ENCODE measurements at places on chromosomes 12 and 14.

DNA sequence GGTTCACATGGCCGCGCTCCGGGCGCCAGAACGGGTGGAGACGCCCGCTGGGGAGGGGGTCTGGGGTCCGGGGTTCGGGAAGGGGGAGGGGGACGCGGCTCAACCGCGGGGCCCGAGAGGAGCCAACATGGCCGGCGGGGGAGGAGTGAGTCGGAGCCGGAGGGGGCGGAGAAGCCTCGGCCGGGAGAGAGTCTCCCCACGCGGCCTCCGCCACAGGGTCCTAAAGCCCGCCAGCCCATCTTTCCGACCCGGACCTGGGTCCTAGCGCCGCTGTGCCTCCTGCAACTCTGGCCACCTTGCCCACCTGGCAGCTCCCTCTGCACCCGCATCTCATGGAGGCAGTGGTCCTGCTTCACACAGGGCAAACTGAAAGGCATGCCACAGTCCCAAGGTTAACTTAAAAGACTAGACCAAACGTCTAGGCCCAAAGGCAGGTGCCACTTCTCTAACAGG is at the start of gene BAZ2A:
TSS of gene BAZ2A (minus strand) at position 147 of the 453 bp plus-strand sequence. CDS start 12,796 bp downstream, outside the sequence.
- peak; percentile 95 for DNase-seq

DNA sequence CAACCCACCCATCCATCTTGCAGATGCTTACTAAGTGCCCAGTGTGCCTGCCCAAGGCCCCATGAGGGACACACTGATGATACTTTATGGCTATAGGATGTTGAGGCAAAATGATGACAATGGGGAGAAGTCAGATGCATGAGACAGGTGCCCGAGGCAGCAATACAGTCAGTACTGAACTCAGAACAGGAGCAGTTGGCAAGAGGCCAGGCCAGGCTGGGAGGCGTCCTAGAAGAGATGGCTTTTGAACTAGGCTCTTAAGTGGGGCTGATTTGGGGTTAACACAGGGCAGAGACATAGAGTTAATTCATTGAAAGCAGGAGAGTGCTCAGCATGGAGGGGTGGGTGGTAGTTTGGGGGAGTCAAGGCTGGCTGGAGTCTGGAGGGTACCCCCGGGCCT is 15.6 kb downstream of the PLBD2 start:
- DNase-seq: no peak

DNA sequence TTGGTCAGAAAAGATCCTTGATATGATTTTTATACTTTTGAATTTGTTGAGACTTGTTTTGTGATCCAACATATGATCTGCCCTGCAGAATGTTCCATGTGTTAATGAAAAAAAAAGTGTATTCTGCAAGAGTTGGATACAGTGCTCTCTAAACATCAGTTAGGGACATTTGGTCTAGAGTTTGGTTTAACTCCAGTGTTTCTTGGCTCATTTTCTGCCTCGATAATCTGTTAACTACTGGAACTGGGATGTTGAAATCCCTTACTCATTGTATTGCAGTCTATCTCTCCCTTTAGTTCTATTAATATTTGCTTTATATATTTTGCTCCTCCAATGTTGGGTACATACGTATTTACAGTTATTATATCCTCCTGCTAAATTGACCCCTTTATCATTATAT is 18.3 kb upstream of the TXNRD1 start:
- DNase-seq: no peak

DNA sequence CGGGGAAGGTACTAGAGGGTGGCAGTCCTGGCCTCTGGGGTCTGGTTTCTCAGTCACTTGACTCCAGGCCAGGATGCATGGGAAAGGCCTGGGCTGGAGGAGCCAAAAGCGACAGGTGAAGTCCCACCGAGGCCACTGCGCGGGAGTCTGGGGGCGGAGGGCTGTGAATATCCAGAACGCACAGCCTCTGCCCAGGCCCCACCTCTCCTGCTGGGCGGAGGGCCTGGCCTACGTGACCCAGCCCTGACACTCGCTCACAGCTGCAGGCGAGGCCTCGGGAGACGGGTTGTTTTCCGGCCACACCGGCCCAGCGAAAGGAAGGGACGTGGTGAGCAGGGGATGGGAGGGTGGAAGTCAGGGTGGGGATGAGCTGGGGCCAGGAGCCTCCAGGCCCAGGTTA is 91.2 kb downstream of the RFLNA start:
- DNase-seq: no peak

DNA sequence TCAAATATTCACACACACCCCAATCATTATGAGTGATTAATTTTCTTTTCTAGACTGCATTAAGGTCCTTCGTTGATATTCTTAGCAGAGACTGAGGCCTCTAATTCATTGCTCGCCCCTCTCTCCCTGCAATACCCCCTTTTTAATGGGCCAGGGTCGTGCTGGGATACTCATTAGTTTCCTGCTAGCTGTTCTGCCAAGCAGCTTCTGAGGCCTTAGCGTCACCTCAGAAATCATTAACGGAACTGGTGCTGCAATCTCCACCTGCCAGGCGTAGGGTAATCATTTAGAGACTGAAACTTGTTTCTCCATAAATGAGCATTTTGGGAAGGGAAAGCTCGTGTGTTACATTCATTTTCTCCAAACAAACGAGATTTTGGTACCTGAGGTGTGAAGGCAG is 1054.7 kb downstream of the GALC start:
- DNase-seq: no peak

DNA sequence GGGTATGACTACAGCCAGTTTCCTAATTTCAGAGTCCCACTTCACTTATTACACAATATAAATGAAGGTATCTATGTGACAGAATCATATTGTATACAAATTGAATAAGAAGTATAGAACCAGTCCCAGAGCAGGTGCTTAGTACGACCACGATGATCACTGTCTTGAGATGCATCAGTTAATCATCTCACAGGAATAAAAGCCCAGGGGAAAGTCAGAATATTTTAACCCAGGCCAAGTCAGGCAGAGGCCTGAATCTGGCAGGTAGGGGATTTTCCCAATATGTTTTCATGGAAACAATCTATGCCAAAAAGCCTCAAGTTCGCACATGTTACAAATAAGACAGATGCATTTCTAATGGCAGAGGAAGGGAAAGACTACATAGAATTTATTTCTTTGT is 758.4 kb downstream of the BCL11B start:
- no peak for DNase-seq

- no peak for DNase-seq
Measured at GRCh38 chr12:85765453-85765869, 70.7 kb downstream of the RASSF9 start.

- DNase-seq: no peak
Measured at GRCh38 chr14:24435998-24436354, 6.2 kb downstream of the KHNYN start.

DNA sequence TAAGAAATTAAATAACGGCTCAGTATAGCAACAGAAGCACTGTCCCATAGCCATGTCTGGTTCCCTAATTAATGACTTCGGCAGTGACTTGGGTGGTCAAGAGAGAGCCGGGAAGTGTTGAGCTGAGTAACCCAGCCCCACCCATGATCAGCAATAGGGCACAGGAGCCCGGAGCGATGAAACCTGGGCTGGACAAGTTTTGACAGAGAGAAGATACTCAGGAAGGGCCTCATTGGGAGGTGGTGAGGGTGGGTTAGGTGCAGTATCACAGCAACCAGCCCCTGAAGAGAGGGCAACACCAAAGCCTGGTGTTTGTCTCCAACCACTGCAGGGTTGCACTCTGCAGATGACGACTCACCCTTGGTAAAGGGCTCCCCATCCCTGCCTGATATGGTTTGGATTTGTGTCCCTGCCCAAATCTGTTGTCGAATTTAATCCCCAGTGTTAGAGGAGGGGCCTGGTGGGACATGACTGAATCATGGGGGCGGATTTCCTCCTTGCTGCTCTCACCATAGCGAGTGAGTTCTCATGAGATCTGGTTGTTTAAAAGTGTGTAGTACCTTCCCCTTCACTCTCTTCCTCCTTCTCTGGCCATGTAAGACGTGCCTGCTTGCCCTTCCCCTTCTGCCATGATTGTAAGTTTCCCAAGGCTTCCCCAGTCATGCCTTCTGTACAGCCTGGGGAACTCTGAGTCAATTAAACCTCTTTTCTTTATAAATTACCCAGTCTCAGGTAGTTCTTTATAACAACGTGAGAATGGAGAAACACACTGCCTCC is 124.9 kb upstream of the MED13L start:
- DNase-seq: no peak

DNA sequence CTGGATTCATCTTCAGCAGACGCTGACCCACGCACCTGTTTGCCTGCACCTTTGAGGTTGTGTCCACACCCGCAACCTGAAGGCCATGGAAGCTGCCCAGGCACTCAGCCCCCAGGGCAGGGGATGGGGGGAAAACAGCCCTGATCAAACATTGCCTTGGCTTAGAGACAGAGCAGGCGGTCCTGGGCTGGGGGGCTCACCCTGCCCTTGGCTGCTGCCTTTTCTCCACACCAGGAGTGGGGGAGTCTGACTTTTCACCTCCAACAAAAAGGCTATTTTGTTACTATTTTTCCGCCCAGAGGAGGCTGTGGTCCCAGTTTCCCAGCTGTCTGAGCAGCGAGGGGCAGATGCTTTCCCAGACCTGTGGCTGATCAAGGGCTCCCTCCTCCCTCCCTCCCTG is 24.2 kb downstream of the BCL11B start:
- no peak for DNase-seq

- no peak for DNase-seq
Measured at GRCh38 chr12:98799146-98799810, 154.2 kb downstream of the APAF1 start.

DNA sequence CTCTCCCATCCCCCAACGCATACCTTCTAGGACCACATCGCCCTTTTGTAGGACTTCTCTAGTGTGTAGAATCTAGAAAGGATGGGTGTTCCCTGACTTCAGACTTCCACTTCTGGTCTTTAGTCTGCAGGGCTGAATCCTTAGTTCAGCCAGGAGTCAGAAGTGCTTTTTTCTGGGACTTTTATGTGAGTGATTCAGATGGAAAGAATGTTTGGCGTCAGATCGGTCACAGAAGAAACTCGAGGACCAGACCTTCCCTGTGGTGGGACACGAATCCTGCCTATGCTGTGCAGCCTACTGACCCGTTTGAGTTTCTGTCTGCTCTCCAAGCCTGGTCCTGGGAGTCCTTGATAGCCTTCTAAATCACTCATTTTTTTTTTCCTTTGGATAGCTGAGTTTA is 165.4 kb upstream of the SSTR1 start:
- DNase-seq: no peak

DNA sequence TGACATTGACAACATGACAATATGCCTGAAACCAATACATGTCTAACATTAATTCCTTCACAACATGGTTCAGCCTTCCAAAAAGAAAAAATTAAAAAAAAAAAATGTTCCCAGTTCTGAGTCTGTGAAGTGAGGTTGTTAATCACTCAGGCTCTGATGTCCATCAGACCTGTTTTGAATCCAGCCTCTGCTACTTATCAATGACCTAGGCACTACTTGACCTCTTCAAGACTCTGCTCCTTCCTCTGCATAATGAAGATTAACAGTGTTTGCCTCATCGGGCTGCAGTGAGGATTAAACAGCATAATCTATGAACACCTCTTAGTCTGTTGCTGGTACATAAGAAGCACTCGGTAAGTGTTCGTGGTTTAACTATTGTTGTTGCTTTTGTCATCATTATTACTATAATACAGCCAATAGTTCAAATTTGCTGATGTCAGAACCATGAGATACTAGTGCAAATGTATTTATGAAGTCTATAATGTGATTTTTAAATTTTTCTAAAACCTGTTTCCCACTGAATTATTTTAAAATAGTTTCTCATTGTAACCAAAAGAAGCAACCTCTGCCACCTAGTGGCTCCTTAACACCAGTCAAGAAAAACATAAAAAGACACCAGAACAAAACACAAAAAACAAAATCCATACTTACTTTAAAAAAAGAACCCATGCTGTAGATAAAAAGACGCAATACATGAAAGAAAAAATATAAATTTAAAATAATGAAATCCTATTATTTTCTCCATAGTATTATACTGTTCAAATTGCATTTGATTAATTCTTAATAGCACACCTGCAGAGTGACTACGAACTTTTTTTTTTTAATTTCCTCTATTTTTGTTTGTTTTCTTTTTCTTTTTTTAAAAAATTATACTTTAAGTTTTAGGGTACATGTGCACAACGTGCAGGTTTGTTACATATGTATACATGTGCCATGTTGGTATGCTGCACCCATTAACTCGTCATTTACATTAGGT is 20.3 kb upstream of the TMX1 start:
- no peak for DNase-seq

GRCh38 chr14:95525999-95526398 is 8.9 kb upstream of the GLRX5 start:
- DNase-seq: no peak

- DNase-seq: no peak
Measured at GRCh38 chr14:65193916-65194590, 91.7 kb upstream of the MAX start.

DNA sequence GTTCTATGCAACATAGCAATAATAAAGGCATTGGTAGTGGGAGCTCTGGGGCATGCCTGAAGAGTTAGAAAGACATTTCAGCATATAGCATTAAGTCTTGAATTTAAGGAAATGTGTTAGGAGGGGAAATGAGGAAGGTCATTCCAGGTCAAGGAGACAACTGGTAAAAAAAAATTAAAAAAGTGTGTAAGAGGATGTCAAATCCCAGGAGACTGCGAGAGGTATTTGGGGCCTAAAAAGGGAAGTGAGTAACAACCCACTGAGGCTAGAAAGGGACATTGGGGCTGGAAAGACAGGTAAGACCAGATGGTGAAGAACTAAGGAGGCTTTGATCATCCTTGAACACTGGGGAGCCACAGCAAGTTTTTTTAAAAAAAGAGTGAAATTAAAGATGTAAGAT is 152.9 kb downstream of the SLC25A21 start:
- no peak for DNase-seq

- DNase-seq: no peak
Measured at GRCh38 chr12:60052483-60052882, 456.7 kb downstream of the SLC16A7 start.
